ENCODE measurements at places on chromosomes 12 and 14.

DNA sequence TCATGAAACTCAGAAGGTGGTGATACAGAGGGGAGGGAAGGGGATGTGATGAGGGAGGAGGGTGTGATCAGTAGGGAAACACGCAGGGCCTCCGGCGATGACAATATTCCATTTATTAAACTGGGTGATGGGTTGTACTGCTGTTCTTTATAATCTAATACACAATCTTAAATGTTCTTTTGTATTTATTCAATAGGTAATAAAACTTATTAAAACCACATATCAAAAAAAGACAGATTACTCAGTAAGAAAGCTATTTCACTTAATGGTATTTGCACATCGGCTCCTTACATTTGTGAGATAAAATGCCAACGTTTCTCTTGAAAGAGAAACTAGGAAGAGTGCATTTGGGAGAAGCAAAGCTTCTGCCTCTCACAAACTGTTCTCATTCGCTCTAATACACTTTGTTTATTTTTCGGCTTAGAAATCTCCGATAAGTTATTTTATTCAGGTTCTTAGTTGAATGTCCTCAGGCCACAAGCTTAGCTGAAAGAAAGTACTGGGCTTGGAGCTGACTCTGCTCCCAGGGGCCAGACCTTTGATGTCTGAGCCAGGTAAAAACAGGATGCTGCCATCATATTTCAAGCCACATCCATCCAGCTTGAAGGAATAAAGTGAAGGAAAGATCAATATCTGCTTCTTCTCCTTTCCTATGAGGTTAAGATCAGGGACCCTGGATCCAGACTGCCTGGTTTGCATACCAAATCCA lies 17.5 kb downstream of the STON2 start:
- no peak for DNase-seq

DNA sequence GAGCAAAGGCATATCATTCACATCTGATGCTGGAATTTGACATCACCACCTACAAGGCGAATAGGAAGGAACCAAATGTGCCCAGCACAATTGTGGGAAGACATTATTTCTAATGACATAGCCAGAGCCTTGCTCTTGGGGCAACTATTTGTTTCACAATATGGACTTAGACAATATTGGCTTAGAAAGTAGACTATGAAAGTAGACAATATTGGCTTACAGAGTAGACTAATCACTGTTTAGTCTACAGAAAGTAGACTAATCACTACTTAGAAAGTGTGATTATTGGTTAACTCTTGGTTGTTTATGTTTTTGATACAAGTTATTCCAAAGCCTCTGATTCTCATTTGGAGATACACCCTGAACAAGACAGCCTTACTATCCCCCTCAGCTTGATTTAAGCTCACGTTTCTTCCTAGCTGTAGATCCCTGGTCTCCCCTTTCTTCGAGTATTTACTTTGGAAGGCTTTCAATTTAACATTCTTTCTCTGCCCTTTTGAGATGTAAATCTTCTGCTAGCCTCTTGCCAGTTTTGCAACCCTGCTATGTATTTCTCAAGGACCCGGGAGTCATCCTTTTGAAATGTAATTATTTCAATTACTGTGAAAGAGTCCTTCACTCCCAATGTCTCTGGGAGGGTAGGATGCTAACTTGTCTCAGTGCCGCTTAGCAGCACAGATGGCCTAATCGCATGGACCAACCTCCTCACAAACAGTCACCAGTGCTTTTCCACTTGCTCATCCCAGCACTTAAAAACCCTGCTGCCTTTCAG lies 843.2 kb downstream of the GALC start:
- peak; percentile 76 for DNase-seq

DNA sequence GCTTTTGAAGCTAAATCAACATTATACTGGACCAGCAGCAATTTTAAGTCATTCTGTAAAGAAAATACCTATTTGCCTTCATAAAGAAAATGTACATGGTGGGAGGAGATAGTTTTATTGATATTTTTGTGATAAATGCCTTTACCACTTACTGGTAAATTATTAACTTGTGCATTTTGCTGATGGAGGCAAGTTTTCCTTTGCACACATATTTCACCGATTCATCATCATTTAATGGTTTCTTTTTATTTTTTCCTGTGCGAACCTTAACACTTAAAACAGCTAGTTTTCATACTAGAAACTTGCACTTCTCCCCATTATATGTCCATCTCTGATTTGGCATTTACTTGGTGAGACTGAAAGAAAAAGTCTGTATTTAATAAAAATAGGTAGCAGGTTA lies 239.3 kb downstream of the TRHDE start:
- DNase-seq, result no peak

DNA sequence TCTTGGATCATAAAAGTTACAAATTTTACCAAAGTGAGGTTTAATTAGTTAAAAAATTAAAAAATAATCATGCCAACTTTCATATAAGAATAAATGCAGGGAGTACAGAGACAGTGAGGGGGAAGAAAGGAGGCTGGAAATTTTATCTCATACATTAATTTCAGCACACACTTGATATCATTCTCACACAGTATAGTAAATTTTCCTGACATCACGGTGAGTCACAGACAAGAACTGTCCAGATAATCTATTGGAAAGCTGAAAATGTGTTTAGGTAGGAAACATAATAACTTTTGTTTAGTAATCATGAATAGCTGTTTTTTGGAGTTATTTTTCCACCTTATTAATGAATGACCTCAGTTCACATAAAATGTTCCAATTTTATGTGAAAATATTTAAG lies 1204.8 kb downstream of the GALC start:
- no peak for DNase-seq

- no peak for DNase-seq
These were observed 122.5 kb downstream of the DAD1 start for GRCh38 chr14:22466491-22466890.

GRCh38 chr12:132936163-132936562 lies 19.9 kb downstream of the ZNF605 start:
- DNase-seq, result no peak

DNA sequence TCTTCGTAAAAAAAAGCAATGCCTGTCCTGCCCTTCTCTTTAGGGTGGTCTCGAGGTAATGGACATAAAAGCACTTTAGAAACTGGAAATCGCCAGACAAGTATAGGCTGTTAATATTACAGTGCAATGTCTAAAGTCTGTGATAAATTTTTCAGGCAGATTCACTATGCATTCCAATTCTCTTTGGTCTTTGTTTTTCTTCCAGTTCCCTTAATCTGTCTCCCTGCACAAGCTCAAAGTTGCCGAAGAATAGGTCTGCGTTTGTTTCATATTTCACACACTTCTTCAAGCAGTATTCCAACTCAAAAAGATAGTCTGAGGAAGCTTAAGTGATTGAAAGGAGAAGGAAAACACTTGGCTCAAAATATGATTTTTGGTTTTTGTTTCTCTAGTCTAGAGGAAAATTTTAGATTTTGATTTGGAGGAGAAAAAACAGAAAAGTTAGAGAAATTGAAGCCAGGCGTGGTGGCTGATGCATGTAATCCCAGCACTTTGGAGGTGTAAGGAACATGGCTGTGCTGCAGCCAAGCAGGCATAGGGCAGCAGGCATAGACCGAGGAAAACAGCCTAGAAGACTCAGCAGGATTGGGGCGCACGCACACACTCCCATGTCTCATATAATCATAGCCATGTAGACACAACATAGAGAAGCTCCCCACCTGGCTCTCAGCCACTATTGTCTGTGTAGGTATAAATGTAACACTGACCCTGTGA lies 96.2 kb upstream of the TMPO start:
- DNase-seq, result no peak

GRCh38 chr12:119479121-119479561 lies 114.4 kb upstream of the TMEM233 start:
- no peak for DNase-seq

DNA sequence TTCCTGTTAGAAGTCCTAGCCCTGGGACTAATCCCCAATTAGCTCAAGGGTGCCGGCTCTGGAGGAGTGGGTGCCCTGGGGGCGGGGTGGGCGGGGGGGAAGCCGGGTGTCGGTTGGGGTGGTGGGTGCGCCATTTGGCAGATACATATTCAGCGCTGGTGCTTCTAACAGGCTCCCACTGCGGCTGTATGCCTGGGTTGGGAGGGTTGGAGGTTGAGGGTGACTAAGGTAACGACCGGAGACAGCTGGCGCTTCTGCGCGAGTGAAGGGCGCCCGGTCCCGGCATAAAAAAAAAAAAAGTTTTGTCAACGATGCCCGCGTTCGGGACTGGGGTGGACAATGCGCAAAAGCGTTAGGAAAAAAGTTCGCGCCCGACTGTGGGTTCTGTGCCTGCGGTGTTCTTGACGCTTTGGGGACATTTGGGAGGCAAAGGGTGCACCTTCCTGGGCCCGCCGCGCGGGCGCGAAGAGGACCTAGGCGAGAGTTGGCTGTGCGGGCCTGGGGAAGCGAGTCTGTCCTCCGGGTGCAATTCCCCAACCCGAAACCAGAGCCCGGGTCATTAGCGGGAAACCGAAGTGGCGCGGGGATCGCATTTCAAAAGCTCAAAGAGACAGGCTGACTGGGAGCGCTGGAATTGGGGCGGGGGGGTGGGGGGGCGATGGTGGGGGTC lies 19.2 kb downstream of the TBX3 start:
- no peak for DNase-seq

GRCh38 chr14:92861856-92862745 lies 60.8 kb upstream of the CHGA start:
- DNase-seq, result no peak

- no peak for DNase-seq
These were observed 9.8 kb upstream of the C12orf42 start for GRCh38 chr12:103505371-103506236.

GRCh38 chr12:127280393-127281275 lies 986.3 kb upstream of the TMEM132C start:
- peak; percentile 18 for DNase-seq

DNA sequence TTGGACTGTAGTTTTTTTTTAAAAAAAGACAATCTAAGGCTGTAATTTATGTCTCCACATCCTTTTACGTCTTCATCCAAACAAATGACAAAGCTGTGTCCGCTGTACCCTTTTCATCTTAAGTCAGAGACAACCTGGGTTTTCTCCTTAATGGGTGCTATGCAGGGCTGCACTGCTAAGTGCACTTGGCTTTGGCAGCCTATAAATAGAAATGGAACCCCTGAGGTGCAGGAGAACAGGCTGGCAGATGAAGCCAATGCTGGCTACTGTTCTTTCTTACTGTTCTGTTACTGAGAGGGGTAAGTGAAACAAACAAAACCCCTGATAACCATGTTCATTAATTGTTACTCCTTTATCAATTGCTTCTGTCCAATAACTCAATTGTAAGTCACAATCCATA lies 47.1 kb upstream of the KICS2 start:
- no peak for DNase-seq

DNA sequence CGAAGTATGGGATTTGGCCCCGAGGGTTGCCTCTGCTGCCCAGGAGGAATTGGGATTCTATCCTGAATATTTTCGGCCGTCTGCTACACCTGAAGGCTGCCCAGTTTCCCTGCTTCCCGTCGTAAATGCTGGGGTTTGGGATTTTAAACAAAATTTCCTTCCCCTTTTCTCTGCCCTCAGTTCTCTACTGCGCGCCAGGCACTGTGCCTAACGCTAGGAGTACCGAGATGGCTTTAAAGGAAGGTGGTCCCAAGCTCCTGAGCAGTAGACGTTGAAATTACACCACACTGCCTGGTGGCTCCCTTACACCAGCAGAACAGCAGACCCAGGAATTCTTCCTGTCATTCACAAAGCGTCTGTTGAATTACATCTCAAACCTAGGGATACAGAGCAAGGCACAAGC lies 566 bp upstream of the PRDM4 start:
- peak; percentile 16 for DNase-seq

DNA sequence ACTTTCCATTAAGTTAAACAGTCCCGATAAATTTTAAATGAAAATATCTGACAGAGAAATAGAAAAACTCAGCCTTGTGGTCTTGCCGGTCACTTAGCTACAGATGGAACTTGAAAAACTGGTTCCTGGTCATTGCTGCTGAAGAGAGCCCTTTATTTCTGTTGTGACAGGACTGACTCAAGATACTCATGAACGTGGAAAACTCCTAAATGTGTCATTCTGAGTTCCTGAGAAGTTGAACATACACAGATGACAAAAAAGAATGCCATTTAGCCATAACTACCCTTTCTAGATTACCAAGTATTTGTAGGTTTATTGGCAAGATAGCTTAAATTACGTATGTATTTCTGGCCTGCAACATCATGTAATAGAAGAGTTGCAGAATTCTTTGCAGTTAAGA lies 134.2 kb downstream of the HMGA2 start:
- no peak for DNase-seq

DNA sequence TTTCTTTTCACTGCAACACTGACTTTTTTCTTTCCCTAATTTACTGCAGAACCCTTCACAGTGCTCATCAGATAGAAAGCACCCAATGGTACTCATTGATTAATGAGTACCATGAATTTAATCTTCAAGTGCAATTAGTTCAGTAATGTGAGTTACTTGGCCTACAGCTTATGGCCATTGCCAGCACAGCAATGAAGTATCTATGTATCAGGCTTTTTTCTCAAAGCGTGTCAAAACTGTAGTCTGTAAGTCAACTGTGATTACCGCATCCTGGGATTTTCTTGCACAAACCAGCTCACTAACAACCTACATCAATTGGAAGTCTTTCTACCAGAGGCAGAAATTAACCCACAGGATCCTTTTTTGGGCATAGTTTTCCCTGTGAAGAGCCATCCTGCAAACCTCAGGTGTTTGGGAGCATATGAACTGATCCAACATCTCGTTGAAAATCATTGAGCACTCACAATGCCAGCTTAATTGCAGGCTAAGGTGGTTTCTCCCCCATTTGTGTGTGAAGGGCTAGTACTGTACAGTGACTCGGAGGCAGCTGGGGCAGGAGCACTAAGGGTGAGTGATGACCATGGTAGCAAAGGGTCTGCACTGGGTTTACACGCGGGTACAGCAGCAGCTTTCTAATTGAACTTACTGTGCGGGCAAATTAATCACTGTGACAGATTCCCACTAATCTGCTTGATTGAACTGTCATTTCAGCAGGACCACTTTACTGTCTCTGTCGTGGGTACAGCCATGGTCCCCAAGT lies 619.3 kb downstream of the SNAPC1 start:
- DNase-seq, result no peak

DNA sequence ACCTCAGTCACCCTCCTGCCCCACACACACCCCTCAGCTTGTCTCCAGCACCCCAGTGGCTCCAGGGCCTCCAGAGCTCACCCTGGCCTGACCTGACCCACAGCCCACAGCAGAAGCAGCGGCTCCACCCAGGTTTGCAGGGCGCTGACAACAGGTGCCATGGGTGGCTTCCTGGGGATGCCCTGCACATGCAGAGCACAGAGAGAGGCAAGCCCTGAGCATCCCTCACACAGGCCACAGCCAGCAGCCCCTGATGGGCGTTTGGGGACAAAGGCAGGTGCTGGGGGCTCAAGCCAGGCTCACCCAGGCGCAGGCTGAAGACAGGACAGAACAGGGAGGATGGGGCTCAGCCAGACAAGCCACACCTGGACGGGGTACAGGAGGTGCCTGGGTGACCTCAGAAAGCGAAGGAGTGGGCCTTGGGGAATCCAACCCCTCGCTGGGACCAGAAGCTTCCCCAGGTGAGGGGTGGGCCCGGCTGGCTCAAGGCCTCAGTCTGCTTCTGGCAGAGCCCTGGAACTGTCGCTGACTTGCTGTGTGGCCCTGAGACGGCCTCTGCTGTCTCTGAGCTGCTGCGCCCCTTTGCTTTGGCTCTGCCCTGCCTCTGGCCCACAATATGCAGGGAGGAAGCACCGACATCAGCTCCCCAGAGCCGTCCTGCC lies 10.6 kb downstream of the ARL6IP4 start:
- no peak for DNase-seq

- DNase-seq, result peak; percentile 87
These were observed 208.0 kb downstream of the SLC41A2 start for GRCh38 chr12:104750061-104750460.

Measured in AG20443 (cell line).